Endodermal cell (in vitro differentiated cells): ENCODE measurements at places on chromosomes 2 and 18. TPM values are rescaled to one million over a fixed set of nuclear protein-coding genes. Genes with fewer than 3 reads are reported as not detected.
A peak's percentile ranks its signal among the peaks of the same experiment; 100 is the strongest.

DNA sequence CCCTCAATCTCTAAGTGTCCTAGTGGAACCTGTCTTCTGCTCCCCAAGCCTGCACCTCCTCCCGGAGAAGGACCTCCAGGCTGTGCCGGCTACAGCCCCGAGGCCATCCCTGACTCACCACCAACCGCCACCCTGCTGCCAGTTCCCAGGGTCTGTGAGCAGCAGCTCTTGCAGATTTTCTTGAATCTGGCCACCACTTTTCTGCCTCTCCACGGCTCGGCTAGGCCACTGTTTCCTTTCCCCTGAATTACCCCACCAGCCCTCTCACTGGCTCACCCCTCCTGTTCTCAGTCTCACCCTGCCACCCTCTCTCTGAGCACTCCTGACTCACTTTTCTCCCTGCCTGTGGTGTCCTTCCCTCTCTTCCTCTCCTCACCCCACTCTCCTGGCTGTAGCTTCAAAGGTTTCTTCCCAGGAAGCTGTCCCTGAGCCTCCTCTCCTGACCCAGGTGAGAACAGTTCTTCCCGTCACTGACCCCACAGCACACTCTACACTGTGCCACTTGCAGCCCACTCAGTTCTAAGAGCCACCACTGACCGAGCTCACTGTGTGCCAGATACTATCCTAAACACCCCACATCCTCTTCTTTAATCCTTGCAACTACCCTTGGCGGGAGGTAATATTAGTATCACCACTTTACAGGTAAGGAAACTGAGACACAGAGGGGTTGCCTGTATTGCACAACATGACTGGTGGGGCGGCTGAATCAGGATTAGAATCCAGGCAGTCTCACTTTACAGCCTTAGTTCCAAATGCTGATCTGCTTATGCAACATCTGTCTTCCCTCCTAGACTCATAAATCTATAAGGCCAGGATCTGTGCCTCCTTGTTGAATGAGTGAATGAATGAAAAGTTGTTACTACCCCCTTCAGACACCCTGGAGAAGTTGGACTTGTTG lies 111.6 kb downstream of the SMAD7 start:
- no peak for DNase-seq

GRCh38 chr2:136253288-136254004 lies 135.5 kb upstream of the CXCR4 start:
- DNase-seq = no peak

The BOK gene
- 20.1 to 23.4 TPM (median 20.6 TPM) in 3 replicates for total RNA-seq

The UGT1A8 gene
- not detected in 3 replicates for total RNA-seq

- no peak for DNase-seq
Observed at GRCh38 chr2:212021947-212022346, 516.7 kb downstream of the ERBB4 start.

DNA sequence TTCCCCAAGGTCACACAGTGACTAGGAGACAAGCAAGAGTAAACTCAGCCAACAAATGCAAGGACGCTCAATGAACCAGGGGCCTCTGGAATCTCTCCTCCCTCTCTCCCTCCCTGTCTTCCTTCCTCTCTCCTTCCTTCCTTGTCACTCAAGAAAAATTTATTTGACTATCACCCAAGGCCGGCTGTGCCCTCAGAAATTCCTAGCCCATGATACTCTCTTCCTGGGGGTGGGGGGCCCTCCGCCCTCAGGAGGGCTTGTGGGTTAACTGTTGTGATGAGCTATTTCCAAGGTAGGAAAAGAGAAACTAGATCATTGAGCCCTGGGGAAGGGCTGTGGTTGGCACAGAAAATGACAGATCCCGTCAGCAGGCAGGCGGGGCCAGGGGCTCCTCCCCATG lies 21.7 kb downstream of the INHBB start:
- DNase-seq = no peak

DNA sequence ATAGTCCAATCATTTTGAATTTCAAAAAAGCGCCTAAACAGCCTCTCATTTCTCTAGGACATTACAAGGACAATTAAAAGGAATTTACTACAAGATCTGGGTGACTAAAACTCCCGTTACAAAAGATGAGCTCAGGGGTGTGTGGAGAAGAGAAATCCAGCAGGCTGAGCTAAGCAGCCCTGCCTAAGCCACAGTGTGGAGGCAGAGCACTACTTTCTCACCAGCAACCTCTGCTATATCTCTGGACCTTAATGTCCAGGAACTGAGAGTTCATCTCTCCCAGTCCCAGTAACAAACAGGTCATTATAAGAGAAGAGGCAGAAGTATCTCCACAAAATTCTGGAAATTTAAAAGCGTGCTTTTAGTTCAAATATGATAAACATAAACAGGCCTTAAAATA lies 18.9 kb upstream of the ANKRD62 start:
- no peak for DNase-seq

DNA sequence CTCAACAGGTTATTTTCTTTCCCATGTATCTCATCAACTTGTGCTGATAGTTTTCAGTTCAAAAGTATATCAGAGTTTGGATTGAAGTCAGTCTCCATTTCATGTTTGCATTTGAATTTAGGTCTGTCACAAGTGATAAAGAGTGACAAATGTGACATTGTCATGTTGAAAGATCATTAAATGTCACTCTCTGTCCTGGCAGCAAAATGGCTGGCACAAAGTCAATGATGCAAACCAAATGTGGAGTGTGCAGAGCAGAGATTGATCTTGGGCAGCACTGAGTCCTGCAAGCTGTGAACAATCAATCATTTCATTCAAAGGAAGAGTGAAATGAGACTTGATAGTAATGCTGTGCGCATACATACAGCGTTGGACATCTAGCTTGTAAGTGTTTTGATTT lies 421.8 kb upstream of the CDH7 start:
- no peak for DNase-seq

The SETBP1 gene
- total RNA-seq = 18.1 to 29.2 TPM (median 20.1 TPM) in 3 replicates

The HRH4 gene
- total RNA-seq = not detected in 2 replicates

- no peak for DNase-seq
Observed at GRCh38 chr2:104140361-104140760, 713.6 kb upstream of the POU3F3 start.

DNA sequence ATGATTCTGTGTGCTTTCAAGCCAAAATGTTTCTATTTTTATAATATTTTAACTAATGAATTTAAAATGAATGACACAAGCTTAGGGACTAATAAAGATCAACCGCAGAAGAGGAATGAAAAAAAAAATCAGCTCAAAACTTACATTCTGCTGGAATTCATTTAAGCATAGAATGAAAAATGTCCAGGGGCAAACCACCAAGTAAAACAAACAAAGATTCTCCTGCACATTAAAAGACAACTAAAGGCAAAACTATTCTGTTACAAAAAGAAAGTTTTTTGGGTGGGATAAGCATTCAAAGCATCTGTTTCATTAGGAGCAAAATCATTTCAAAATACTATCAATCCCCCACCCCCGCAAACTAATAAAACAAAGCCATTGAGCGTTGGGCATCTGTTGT lies 99.3 kb upstream of the SOX11 start:
- no peak for DNase-seq

GRCh38 chr2:141711627-141712026 lies 419.2 kb downstream of the LRP1B start:
- DNase-seq = no peak

- no peak for DNase-seq
Observed at GRCh38 chr18:13684546-13684945, 41.8 kb downstream of the FAM210A start.

DNA sequence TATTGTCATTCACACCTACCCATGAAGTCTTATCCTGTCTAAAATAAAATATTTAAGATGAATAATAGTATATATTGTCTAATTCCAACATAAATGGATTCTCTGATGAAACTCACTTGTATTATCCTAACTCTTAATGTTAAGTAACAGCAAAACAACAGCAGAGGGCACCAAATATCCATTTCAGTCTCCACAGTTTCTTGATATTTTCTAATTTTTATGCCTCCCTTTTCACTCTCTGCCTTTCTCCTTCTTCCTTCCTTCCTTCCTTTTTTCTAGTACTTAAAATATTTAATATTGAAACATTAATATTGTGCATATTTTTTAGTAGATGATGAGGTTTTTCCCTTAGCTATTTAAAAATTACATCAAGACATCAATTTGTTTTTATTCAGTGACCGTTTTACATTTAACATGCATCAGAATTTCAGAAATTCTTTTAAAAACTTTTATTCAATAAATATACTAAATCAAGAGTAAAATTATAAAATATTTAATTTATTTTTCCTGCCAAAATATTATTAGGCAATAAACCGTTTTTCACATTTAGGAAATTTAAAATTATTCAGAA lies 97.6 kb downstream of the WDR7 start:
- DNase-seq = no peak

DNA sequence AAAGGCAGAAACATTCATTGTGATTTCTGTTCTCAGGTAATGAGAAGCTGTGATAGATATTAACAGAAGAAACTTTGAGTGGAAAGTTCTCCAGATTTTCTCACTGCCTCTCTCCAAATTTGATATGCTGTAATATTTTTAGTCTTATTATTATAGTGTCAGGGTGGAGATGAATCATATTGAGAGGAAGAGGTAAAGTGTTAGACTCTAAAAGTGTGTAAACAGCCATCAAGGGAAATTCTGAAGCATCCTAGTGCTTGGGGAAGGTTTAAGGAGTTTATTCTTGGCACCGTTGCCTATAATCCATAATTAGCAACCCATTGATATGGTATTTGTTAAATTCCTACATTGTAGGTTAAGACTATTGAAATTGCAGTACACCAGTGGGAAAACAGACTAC lies 104.7 kb upstream of the NABP1 start:
- no peak for DNase-seq

- peak; percentile 65 for DNase-seq
Observed at GRCh38 chr2:35973132-35973736, 382.3 kb upstream of the CRIM1 start.

DNA sequence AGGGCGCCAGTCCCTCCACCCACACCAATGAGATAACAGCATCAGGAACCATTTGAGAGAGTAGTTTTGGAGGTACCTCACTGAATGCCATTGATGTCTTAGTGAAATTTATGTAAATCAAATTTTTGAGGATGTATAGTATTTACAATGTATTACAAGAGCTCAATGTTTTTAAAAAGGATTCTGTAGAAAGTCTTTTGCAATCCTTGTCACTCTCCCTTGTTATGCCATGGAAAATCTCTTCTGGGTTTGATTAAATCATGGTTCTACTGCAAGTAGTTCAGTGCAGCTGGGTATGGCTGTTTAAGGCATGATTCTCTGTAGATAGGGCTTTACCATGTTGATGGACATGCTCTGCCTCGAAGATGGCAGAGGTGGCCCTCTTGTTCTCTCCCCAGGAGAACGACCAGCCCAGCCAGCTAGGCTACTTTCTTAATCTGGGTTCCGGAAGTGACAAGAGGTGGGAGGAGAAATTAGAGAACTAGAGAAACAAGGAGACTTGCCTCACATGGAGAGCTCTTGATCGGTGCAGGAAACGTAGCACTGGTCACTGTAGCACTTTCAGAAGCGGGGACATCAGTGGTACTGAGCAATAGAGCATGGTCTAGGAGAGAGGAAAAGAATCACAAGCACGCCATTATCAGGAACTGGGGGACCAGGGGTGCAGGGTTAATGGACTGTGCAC lies 202.7 kb downstream of the CLIP4 start:
- no peak for DNase-seq

DNA sequence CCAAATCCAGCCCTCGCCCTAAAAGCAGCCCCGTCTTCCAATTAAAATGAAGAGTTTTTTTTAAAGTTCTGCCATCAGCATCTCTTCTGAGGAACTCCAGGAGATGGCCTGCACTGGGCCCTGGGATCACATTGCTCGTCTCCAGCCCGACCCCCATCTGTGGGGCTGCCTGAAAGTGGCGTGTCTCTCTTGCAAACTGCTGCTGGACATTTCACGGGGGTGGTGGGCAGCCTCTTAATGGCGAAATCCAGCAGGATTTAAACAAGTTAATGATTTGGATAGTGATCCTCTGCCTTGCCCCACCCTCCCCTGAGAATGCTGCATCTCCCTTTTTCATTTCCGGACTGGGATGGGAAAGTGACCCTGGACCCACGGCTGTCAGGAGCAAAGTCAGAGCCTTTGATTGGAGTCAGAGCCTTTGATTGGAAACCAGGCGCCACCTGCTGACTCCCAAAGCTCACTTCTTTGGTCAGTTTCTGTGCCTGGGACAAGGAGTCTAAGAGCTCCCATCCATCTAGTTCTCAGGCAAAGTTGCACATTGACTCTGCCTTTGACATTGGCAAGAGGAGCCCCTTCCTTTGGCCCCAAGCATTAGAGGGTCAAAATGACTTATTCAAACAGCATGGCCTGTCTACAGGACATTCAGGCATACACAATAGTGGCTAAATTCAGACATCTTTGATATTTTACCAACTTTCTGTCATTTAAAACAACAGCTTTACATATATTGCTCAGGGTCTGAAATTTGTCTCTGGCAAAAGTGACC lies 155.2 kb downstream of the SH3BP4 start:
- peak; percentile 89 for DNase-seq

- DNase-seq = peak; percentile 91
Observed at GRCh38 chr2:70477441-70477844, 76.2 kb downstream of the TGFA start.

DNA sequence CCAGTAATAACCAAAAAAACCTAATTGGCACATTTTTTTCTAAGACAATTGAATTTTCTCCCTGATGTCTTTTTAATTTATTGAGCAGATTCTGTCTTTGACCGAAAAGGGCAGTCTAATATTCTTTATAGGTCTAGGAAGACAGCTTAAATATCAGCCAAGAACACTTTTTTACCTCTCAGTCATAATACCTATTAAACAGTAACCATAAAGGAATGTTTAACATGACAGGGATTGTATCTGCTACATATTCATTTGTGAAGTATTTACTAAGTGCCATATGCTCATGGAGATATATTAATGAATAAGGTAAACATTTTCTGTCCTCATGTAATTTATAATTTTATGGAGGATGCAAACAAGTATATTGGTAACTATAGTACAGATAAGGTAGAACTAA lies 3.1 kb upstream of the HTR2B start:
- no peak for DNase-seq

- no peak for DNase-seq
Observed at GRCh38 chr2:218331745-218332144, 24.9 kb upstream of the CATIP start.

The COA5 gene
- 33.3 and 34.1 TPM in 2 replicates for total RNA-seq

DNA sequence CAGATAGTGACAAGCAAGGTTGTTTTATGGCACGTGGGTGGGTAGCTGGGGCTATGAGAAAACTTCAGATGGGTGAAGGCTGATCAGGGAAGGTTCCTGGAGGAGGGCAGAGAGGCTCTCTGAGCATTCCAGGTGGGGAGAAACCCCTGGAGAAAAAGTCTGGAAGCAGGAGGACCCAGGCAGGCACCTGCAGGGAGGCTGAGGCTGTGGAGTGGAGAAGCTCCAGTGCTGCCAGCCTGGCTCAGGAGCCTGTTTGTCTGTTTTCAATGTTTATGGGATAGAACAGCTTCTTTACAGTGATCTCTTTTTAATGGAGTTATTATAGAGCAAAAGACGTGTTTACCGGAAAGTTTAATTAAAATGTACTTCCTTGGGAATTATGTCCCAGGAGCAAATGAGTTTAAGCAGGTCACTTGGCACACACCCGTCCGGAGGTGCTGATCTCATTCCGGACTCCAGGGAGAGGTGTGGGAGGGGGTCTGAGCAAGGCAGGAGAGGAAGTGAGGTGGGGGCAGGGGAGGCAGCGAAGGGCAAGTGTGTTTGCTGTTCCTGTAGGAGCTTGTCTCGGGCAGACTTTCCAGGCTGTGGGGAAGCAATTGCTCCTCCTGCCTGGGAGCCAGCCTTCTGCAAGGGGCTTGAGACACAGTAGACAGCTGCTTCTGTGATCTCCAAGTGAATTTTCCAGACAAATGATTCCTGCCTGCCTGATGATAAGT lies 239.5 kb downstream of the MYCN start:
- DNase-seq = peak; percentile 85
